Activated naive CD8-positive, alpha-beta T cell treated with anti-CD3 and anti-CD28 coated beads, Interleukin-2, amount 50 U/mL, for 16 hours (primary cell): ENCODE measurements at places on chromosomes 5 and 9.

DNA sequence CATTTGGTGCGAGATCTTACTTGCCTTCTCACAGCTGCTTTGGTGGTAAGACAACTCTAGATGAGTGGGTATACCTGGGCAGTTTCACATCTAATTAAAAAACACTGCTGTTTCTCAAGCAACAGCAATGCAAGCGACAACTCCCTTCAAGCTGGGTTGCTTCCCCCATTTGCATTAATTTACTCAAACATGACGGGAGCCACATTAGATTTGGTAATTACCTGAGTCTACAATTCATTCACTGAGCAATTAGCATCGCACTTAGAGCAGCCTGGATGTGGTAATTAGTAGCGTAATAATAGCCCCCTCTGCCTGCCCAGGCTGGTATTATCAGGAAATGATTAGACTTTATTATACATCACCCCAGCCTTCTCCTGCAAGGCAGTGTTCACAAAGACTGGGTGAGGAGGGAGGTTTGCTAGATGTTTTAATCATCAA lies 73.4 kb downstream of the FBXO38 start:
- DNase-seq: no peak

DNA sequence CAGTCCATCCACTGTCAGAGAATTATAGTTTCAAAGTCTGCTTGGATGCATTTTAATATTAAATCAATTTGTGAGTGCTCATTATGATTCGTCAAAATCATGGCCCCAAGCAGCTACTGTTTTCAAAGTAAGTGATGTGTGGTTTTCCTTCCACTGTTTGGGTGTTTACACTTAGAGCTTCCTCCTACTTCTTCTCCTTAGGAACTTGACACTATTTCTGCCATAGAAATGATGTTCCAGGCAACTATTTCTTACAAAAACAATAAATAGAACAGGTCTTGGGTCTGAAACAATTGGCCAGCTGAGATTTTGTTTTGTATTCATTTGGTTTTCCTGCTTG lies 132.8 kb upstream of the RAI14 start:
- DNase-seq: no peak

DNA sequence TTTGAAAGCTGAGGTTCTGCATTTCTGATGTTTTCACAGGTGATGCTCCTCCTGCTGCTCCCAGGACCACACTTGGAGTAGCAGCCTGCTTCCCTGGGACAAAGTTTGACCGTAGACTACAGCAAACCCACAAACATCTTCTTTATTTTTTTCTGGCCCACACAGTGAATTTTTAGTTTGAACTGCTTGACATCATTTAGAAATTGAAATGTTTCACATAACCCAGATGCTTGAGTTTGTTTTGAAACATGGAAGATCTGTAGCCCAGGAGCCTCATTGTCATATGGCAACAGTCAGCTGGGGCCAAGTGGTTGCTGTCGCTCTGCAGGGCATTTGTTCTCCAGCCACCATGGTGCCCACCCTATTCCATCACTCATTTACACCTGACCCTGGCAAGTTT lies 8.4 kb downstream of the SH3TC2 start:
- no peak for DNase-seq

DNA sequence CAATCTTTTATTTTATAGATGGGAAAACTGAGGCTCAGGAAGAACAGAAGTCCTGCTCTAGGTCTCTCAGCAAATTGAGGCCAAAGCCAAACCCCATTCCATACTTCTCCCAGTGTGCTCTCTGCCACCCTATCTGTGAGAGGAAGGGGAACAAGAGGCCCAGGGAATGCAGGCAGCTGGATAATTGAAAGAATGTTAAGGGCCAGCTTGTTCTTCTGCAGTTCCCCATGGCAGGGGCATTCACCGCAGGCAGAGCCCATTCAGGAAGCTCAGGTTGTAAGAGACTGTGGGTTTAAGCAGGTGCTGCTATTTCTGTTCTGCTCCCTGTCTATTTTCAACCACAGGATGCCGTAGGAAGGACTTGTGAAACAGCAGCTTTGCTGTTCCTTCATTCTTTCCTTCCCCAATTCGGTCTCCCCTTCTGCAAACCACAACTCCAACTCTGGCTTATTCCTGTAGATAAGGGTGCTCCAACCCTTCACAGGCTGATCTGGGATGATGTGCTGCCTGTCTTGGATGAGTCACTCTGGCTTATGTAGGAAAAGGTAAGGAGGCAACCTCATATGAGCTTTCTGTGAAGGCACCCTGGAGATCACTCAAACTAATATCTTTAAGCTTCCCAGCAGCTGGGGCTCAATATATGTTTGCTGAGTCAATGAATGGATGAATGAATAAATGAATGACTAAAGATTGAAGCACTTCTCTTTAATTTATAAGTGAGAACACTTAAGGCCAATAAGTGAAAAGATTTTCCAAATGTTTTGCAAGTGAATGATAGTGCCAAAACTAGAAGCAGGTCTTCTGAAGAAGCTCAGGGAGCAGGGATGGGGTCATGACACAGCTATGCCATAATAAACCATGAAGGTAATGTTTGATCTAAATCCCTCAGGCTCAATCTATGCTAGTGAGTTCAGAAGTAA lies 377.6 kb downstream of the BRINP1 start:
- no peak for DNase-seq

GRCh38 chr5:94632024-94632423 lies 13.6 kb downstream of the SLF1 start:
- DNase-seq: no peak
